ENCODE measurements at places on chromosomes 7 and 10. TPM values are rescaled to one million over a fixed set of nuclear protein-coding genes. Genes with fewer than 3 reads are reported as not detected.

EIF3B gene
- 159 TPM for total RNA-seq

HABP2 gene
- total RNA-seq = not detected

PTPRZ1 gene
- total RNA-seq = not detected

C10orf105 gene
- 0.32 TPM for total RNA-seq

DNA sequence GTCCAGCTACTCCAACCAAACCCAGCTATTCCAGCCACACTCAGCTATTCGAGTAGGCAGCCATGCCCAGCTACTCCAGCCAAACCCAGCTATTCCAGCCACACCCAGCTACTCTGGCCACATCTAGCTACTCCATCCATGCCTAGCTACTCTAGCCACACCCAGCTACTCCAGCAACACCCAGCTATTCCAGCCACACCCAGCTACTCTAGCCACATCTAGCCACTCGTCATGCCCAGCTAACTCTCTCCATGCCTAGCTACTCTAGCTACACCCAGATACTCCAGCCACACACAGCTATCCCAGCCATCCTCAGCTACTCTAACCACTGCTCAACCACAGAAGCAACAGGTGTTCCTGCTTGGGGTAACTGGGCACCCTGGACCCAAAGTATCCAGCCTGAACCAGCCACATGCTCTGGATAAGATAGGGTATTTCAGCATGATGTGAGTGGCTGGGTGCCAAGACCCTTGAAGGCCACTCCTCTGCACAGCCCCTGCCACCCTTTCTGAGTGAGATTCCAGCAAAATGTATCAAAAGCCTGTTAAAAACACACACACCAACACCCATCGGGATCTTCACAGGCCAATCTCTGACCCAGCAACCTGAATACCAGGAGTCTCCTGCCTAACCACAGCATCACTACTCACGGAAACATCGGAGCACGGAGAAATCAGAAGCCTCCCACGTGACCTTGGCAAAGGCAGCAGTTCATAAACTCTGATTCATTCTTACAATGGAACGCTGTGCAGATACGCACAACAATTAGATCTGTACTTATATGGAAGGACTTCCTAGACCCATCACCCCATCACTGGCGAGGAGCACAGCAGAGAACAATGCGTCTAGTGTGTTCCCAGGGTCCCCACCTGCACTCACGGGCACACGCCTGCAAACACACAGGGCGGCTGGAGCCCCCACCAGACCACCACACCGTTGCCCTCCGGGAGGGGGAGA is 51.8 kb upstream of the DNAAF5 start:
- DNase-seq = no peak
- no peak overlapping the region for H3K4me3 ChIP-seq

GRCh38 chr10:126014309-126014708 is 117.9 kb downstream of the FANK1 start:
- no peak overlapping the region for H3K4me3 ChIP-seq
- H3K36me3 ChIP-seq = no peaks in the 10 kb centered on the region
- peaks cover 3% of the 10 kb centered on the region for H3K27me3 ChIP-seq
- no peaks in the 10 kb centered on the region for H3K4me1 ChIP-seq

GRCh38 chr10:102511583-102512274 is 8.0 kb downstream of the SUFU start:
- H3K4me3 ChIP-seq = no peak overlapping the region
- peaks cover 3% of the 10 kb centered on the region for H3K36me3 ChIP-seq
- no peak for DNase-seq
- no peak overlapping the region for H3K27ac ChIP-seq

DNA sequence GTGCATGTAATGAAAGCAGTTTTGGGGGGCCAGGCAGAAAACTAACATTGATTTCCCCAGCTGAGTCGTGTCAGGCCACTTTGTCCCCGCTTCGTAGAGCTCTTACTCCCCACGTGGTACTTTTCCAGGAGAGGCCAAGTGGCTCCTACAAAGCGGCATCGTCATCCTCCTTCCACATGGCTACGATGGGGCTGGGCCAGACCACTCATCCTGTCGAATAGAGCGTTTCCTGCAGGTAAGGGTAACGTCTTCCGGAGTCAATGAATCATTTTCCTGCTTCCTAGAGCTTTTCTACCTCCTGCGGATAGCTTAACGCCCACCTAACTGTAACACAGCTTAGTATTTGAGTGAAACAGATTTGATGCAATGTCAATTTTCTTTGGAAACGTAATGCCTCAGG is 21.7 kb upstream of the SEC61A2 start:
- DNase-seq = no peak
- no peak overlapping the region for H3K27ac ChIP-seq
- H3K4me3 ChIP-seq = no peak overlapping the region
- no peaks in the 10 kb centered on the region for H3K27me3 ChIP-seq
- peaks cover 20% of the 10 kb centered on the region for H3K4me1 ChIP-seq

DNA sequence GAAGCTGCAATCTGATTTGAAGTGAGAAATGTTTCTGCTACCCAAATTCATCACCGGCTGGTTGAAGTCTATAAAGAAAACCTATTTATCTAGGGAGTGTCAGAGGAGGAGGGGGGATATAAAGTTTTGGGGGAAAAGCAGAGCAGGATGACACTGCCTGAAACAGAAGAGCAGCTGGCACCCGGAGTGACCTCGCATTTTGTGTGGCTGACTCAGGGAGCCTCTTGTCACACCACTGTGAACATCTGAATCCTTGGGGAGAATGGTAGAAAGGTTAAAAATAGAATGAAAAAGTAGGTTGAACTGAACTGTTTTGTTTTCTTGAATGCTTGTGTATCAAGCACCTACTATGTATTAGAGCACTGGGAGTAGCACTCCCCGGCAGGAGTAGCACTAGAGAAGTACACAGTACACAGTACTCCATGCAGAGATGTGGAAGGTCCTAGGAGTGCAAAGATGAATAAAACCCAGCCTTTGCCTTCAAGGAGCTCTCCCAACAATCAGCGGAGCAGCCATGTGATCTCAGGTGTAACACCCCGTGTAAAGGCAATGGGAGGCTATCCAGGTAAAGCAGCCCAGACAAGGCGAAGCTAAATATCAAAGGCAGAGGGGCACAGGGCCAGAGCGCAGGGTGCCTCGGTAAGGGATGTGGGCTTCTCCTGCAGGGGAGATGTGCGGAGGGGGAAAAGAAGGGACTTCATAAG is 13.5 kb downstream of the CRTAC1 start:
- no peak for DNase-seq
- H3K36me3 ChIP-seq = no peaks in the 10 kb centered on the region
- H3K27ac ChIP-seq = no peak overlapping the region

Measured in activated naive CD4-positive, alpha-beta T cell treated with anti-CD3 and anti-CD28 coated beads for 36 hours (primary cell).